Cardiac fibroblast (primary cell): ENCODE measurements at places on chromosomes 4 and X.
A peak's percentile ranks its signal among the peaks of the same experiment; 100 is the strongest.

DNA sequence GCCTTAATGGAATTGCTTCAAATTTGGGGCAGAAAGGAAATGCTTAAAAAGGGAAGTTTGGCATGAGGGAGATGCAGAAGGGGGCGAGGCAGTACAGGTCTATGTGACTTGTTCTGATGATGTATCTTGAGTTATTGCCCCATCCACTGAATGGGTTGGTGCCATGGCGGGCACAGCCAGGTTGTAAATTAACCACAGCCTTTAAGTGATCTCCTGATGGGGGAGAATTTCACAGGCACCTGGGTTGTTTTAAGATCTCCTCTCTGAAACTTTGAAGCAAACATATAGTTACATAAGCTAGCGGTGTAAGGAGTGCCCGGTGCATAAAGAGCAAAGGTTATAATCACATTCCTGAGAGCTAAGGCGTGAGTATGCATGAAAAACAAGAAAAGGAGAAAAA is 37.0 kb downstream of the NPY5R start:
- DNase-seq: no peak

GRCh38 chrX:134821370-134821769 is 163.1 kb upstream of the PLAC1 start:
- peak; percentile 79 for DNase-seq

DNA sequence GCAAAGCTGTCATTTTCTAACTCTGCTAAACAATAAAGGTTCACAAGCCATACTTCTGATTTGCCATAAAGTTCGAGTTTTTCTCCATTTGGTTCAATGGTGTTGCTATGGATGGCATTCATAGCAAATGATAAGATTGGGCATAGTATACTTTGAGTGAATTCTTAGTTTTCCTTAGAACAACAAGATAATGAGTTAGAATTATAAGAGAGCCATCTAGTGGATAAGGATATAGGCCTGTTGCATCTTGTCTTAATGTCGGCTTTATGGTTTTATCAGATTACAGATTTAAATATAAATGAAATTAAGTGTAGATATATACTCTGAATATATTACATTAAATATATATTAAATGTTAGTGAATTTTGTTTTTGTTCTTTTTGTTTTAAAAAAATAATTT is 644.6 kb downstream of the IL1RAPL1 start:
- DNase-seq: peak; percentile 26

DNA sequence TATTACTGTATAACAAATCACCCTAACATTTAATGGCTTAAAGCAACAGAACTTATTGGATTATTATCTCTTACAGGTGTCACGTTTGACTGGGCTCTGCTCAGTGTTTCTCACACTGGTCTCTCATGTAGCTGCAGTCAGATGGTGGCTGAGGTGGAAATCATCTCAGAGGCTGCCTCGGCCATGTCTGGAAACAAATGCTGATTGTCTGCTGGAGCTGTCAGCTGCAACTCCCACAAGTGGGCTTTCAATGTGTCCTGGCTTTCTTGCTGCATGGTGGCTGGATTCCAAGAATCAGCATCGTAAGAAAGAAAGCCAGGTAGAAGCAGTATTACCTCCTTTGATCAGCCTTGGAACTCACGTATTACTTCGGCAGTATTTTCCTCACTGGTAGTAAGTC is 277.6 kb downstream of the SPANXN1 start:
- no peak for DNase-seq

DNA sequence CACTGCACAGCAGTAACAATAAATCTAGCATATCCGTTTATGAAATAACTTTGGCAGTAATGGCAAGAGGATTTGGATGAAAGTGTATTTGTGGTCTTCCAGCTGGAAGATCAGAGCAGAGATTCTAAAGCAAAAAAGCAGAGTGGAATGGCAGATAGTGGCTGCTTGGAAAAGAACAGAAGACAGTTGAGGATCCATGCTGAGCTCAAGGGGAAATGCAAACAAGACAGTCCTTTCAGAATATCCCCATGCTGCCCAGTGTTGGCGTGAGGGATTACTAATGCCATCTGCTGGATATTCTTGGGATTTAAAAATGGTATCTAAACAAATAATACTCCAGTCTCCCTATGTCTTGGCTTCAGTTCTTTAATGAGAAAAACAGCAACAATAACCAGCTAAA is 629.1 kb upstream of the ATOH1 start:
- DNase-seq: peak; percentile 24

DNA sequence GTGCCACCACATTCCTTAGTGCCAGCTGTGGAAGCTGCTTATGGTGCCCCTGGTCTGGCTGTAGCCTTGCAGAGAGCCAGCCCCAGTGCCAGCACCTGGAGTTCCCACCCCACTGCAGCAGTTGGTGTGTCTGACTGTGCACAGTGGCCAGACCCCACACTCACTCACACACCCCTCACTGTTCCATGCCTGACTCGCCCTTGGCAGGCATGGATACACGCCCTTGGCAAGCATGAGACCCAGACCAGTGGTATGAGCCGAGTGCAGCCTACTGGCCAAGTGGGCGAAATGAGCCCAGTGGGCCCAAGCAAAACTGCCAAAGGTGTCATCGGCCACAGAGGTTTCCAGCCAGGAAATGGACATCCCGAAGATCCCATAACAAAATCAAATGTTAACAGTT is 27.4 kb downstream of the NAA11 start:
- no peak for DNase-seq
